ENCODE measurements at places on chromosomes 2 and 18. TPM values are rescaled to one million over a fixed set of nuclear protein-coding genes. Genes with fewer than 3 reads are reported as not detected.
A peak's percentile ranks its signal among the peaks of the same experiment; 100 is the strongest.

GRCh38 chr2:107556038-107556627, 270.6 kb upstream of the RGPD4 start:
- no peak for DNase-seq

DNA sequence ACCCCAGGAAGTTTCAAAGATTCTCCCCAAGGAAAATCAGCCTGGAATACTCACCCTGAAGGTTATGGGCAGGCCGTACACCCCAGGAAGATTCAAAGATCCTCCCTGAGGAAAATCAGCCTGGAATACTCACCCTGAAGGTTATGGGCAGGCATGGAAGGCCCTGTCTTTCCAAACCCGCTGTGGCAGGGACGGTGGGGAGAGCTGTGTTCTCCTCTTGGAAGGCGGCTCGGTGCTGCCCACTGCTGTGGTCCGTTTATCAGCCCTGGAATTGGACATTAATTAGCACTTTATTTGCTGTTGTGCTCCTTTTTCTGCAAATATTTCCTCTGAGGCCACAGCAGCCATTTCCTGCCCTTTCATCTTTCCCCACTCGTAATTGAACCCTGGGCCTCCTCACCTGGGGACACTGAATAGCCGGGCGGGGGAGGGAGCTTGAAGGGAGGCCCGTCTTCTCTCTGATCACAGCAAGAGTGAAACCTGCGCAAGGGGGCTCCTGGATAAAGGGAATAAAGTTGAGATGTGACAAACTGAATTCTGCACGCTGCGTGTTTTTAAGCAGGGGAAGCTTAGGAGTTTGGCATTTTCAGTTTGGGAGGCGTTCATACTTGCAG, 308.7 kb upstream of the SALL3 start:
- DNase-seq, result no peak

Gene CRYGC
- not detected for total RNA-seq

Gene DES
- total RNA-seq, result 0.13 TPM

DNA sequence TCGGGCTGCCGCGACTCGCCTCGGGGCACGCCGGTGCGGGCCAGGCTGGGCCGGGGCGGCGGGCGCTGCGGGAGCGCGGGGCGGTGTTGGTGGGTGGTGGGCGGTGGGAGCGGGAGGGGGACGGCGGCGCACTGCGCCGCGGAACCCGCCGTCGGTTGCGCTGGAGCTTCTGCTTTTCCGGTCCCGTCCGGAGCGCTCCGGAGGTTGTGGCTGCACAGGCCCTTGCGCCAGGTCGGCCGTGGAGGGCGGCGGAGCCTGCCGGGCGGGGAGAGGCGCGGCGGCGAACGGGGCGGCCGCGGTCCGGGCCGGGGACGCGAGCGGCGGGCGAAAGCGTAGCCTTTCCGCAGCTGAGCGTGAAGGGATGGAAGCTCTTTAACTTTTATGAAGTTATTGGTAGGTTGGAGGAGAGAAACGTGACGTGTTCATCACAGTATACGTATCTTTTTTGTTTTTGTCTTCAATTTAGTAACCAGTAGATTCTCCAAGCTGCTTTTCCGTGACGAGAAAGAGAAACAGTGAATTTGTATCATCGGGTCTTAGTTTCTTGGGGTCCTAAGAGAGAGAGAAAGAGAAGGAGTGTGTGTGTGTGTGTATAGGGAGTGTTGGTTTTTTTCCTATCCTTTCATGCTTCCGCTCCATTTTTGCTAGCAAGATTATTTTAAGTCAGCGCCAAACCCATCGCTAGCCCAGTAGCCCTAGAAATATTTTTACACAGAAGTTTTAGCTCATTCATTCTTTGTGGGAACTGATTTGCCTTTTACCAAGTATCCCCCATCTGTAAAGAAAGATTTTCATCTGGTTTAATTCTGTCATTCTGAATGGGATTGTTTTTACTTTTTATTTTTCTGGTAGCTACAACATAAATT, 535 bp downstream of the ATG4B start:
- DNase-seq, result no peak

- no peak for DNase-seq
These were observed 228.7 kb upstream of the SKOR2 start for GRCh38 chr18:47480166-47480565.

Gene MGAT5
- total RNA-seq, result 24.7 TPM

GRCh38 chr2:102780467-102780866, 18.6 kb downstream of the TMEM182 start:
- DNase-seq, result no peak

DNA sequence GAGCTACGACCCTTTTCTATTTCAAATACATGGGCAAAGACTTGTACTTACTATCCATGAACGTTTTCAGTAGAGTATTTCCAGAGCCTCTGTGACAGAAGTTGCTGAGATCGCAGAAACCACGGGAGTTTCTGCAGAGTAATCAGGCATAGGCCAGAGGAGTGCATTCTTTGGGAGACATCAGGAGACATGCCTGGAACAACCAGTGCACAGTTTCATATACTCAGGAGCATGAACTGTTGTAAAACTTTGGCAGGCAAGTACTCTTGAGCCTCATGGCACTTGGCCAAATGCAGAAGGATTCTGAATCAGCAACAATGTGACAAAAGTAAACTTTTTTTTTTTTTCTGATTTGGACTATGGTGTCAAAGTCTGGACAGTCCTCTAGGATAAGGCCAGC, 307.1 kb downstream of the GRB14 start:
- no peak for DNase-seq

GRCh38 chr2:35035883-35036282, 1319.7 kb upstream of the CRIM1 start:
- peak; percentile 54 for DNase-seq

Gene GRHL1
- total RNA-seq, result 1.9 TPM

DNA sequence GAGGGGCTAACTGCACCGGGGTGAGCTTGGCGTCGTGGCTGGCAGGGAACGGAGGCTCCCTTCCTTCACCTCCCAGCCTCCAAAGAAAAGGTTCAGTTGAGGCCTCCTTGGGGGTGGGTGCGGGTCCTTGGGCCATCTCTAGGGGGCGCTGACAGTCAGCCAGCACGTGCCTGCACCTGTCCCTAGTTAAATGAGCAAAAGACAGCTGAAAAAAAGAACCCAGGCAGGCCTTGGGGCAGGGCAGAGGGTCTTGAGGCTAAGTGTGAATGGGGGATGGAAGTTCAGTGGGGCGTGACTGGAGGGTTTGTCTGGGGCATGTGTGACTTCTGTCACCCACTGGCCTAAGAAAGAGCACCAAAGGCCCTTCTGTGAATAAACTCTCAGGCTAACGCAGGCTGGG, 56.4 kb downstream of the ZFP36L2 start:
- DNase-seq, result peak; percentile 35

- DNase-seq, result no peak
These were observed 157.3 kb upstream of the ALKAL2 start for GRCh38 chr2:444937-445884.

Gene GALR1
- total RNA-seq, result not detected

GRCh38 chr2:201942531-201942930, 91.1 kb upstream of the FZD7 start:
- DNase-seq, result no peak

DNA sequence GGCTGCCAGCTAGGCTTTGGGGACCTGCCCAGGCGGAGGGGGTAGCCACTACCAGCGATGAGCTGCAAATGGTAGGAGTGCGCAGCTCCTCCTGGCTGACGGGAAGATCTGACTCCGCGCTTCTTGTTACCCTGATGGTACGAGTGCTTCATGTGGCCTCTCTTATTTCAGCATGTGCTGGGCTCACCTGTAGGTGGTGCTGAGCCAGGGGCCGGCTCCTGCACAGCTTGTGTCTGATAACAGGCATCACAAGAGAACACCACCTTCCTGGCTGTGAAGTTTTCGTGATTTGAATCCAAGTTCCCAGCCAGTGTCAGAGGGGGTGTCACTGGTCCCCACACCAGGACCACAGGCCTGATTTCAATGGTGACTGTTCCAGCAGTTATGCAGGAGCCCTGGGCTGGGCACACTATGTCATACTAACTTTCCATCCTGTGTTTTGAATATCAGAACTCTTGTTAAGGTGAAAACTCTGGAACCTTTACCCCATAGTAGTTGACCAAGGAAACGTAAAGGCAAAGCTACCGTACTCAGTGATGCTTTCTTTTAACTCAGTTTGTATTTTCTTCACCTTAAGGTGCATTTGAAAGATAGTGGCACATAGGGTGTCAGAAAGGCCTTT, 28.0 kb downstream of the APCDD1 start:
- no peak for DNase-seq

DNA sequence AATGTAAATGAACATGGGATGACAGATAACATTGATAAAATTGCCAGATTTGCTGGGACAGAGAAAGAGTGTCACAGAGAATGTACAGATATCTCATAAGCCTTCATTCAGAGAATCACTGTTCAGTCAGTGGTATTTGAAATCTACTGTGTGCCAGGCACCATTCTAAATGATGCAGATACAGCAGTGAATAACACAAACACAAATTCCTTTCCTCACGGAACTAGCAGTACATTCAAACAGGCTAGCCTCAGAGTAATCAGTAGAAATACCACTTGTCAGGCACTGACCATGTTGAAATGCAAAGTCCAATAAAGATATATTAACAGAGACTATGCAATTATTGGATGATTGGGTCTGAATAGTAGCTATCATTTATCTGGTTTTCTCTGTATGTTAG, 211.0 kb downstream of the RDH14 start:
- no peak for DNase-seq

DNA sequence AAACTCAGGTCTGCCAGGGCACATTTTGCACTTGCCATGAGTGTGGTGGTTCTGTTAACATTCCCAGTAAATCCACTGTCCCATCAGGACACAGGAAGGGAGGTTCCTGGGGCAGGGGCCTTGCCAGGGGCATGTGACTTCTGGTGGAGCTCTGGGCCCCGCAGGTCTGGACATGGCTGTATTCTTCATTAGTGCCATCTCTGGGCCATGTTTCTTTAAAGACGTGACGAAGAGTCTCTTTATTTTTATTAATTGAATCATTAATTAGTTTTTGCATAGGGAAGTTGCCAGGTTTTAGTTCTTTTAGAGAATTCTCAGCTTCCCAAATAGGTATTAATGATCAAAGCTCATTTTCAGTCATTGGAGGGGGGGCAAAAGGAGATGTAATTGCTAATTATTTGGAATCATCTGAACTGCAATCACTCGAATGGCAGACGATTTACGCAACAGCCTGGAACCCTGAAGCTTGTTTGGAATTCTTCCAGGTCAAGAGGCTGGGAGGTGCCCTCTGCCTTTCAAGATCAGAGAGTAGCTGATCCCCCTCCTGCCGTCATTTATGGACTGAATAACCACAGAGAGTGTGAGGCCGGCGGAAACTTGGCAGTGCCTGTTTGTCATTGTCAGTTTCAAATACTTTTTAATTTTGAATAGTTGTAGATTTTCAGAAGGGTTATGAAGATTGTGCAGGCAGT, 106.2 kb downstream of the RTP5 start:
- no peak for DNase-seq

Gene ALPP
- not detected for total RNA-seq

- peak; percentile 81 for DNase-seq
These were observed 67.3 kb downstream of the SPTBN1 start for GRCh38 chr2:54523324-54523959.

Gene SPAST
- 29.0 TPM for total RNA-seq

Gene C2orf72
- total RNA-seq, result 2.0 TPM

Gene ESCO1
- 48.6 TPM for total RNA-seq

GRCh38 chr2:55751966-55752365, 58.3 kb upstream of the PNPT1 start:
- DNase-seq, result no peak

Gene DNAH6
- 12.1 TPM for total RNA-seq

GRCh38 chr2:218256612-218257350, 4.0 kb upstream of the GPBAR1 start:
- no peak for DNase-seq

GRCh38 chr2:104487366-104487765, 366.5 kb upstream of the POU3F3 start:
- no peak for DNase-seq

- peak; percentile 14 for DNase-seq
These were observed 365.2 kb downstream of the FBXO15 start for GRCh38 chr18:73782405-73782804.

Gene MAP3K19
- total RNA-seq, result not detected

DNA sequence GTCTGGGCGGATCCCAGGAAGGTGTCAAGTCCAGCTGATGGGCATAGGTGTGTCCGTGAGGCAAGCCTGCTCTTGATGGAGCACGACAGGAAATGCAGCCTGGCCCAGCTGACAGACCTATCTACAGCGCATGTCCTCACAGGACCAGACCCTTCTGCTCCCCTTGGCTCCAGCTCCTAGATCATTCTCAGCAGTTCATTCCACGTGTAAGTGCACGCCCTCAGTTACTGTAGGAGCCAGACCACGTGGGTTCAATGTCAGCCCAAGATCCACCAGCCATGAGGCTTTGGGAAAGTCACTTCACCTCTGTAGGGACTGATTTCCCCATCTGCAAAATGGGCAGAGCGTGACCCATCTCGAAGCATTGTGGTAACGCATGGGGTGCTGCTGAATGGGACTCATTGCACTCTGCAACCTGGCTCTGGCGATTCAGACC, 47.8 kb downstream of the TMEM17 start:
- DNase-seq, result no peak

GRCh38 chr18:57150828-57151227, 3.9 kb downstream of the BOD1L2 start:
- peak; percentile 9 for DNase-seq

- no peak for DNase-seq
These were observed 64.0 kb downstream of the RALBP1 start for GRCh38 chr18:9539283-9539682.

Gene PTCD3
- total RNA-seq, result 238 TPM

DNA sequence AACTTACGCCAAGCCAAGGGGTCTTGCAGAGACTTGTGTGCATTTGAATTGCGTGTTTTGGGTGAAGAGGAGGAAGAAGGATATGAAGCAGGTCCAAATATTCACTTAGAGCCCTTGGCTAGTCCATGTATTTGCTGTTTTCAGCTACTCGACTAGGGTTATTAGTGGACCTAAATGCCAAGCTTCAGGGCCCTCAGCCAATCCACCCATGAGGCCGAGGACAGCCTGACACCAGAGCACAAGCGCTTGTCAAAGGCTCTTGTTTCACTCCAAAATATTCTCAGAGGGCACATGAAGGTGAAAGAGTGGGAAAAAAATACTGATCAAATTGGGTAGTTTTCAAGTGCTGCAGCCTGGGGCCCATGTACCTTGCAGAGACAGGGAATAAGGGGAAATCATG, 174.8 kb upstream of the ACAA2 start:
- DNase-seq, result no peak

Gene ATP8B1
- total RNA-seq, result 0.90 TPM

DNA sequence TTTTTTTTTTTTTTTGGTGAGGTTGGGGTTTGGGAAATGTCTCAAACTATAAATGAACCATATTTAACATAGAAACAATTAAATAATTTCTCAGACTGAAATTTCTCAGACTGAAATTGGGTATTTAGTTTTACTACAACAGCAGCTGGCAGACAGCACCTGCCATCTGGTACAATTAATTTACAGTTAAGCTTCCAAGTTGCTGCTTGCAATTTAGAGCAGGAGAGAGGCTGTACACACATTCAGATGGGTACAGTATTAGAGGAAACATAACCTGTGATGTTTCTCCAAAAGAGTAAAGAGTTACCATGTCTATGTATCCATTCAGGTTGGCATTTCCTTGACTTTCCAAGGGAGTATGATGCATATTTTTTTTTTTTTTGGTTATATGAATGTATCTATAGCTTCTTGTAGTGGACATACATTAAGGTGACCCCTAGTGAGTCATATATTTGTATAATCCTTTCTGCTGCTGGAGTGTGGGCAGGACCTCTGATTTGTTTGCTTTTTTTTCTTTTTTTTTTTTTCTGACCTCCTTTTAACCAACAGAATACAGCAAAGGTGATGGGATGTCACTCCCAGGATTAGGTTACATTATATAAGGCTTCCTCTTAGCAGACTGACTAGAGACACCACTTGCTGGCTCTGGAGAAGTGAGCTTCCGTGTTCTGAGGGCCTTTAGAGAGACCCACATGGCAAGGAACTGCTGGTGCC, 201.7 kb downstream of the PTH2R start:
- no peak for DNase-seq

- no peak for DNase-seq
These were observed 34.1 kb downstream of the STK17B start for GRCh38 chr2:196137271-196137670.

Gene PARD6G
- total RNA-seq, result 8.8 TPM
